ENCODE measurements at places on chromosomes 6 and 20.

DNA sequence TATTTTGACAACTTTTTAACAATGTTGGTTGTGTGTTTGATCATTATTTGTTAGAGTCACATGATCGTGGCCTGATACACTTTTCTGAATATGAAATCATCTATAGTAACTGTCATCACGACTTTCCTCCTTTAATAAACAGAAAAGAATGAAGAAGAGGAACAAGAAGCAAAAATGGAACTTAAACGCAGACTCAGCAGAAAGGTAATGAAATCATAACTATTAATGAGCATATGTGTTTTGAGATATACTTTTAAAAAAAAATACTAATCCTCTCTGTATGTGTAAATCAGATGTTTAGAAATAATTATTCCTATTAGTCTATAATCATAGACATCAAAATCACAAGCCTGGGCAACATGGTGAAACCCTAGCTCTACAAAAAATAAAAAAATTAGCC is 60.1 kb upstream of the LTV1 start:
- no peak for DNase-seq

DNA sequence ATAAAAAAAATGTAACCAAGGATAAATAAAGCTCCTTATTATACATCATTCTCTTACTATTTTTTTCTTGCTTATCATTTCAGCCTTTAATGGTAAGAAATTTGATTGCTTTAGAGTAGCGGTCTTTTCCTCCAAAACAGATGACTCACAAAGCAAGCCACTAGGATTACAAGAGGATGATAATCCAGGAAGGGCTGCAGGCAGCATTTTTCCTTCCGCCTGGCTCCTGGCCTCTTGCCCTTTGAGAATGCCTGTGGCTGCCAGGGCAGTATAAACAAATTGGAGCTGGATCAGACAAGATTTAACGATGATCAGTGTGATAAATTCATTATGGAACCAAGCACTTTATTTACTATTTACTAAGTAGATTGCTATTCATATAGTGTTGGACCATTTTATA is 9.7 kb upstream of the FBXL4 start:
- DNase-seq = no peak

GRCh38 chr6:111657146-111657545 is 51.5 kb upstream of the TRAF3IP2 start:
- no peak for DNase-seq

- DNase-seq = no peak
Observed at GRCh38 chr6:168031411-168031971, 34.0 kb downstream of the KIF25 start.

Measured in NCI-H146 (cell line).